ENCODE measurements at places on chromosomes 3 and 15. TPM values are rescaled to one million over a fixed set of nuclear protein-coding genes. Genes with fewer than 3 reads are reported as not detected.

DNA sequence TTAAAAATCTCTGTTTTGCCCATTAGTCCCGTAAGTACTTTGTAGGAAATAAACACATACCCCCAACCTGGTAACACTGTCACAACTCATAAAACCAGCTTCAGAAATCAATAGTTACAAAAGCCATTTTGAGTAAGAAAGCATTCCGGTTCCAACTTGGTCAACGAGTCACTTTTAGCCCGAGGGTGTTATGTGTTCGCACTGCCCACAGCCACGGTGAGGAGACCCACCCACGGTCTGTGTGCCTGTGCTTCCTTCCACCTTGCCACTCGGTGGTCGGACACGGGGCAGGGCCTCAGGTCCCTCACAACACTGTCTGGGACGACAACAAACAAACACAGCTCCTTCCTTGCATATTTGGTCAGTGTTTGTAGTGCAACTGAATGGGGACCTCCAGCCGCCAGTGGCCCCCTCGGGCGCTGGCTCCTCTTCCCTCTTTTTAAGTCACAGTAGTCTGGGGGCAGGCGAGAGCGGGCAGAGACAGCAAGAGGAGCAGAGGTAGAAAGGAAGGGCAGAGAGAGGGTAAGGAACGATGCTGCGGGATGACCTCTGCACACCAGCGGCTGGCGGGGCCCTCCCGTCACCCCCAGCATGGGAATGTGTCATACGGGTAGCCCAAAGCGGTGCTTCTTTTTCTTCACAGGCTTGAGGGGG is 5.2 kb upstream of the MUSTN1 start:
- DNase-seq, result no peak

DNA sequence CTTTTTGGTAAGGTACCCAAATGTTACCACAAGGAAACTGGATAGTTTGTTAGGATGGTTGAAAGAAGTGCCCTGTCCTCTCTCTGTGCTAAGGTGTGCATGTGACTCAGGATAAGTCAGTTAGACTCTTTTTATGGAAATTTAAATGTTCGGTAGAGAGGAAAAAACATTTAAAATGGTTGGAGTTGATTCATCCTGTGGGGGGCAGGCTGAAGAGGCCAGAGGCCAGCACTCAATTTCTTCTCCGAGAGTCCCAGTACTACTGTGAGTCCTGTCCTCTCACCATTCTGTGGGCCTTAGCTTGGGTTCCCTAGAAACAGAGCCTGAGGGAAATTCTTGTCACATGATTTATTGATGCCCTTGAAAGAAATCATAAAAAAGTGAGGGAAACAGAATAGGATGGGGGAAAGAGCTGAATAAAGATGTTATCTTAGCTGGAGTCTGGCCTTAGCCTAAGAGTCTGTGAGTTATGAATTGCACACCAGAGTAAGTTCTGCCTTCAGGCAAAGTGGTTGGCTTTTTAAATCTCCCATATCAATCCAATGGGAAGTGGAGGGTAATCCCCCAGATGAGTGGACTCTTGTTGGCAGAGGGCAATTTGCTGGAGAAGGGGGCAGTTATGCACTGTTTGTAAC is 106.5 kb upstream of the GALNT15 start:
- DNase-seq, result no peak

GRCh38 chr3:33145221-33145900 is 31.5 kb downstream of the CRTAP start:
- DNase-seq, result no peak

DNA sequence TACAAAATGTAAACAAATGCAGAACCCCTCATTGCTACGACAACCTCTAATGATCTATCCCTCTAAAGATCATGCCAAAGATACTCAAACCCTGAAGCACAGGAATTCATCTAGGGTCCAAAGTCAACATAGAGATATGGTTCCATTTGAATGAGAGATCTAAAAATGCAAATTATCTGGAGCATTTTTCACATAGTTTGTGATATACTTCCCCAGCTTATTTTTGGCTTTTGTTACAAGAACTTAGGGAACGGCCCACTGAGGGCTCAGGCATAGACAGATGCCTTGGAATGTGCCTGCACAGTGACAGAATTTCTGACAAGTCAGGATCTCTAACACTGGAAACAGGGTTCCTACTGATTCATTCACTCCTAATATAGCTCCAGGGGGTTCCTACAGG is 258.9 kb upstream of the THBS1 start:
- DNase-seq, result no peak

- DNase-seq, result peak; percentile 52
These were observed 129.2 kb upstream of the DPH6 start for GRCh38 chr15:35674873-35675781.

GRCh38 chr3:73734211-73735089 is 109.7 kb upstream of the PDZRN3 start:
- DNase-seq, result no peak

DNA sequence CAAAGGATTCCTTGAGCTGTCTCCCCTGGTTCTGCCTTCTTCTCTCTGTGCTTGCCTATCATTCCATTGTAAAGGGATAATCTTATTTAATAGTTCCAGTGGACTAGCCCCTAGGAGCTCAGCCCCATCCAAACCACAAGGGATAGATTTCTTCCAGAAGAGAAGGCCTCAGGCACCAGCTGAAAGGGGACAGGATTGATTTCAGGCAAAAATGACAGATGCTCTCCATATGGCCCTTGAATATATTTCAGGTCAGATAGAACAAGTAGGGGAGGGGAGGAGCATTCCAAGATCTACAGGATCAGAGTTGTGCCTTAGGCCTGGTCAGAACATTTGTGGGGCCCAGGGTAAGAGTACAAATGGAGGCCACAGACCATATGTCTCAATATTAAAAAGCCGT is 85.3 kb downstream of the RPLP1 start:
- DNase-seq, result no peak

- DNase-seq, result no peak
These were observed 17.7 kb downstream of the NTRK3 start for GRCh38 chr15:88238618-88239430.

- peak; percentile 25 for DNase-seq
These were observed 419.2 kb downstream of the OCA2 start for GRCh38 chr15:27679731-27680471.

Gene CHRM5
- 0.17 TPM for polyA plus RNA-seq

GRCh38 chr15:63043335-63044076 is 959 bp downstream of the TPM1 start:
- no peak for DNase-seq

Gene COMMD2
- polyA plus RNA-seq, result 27.8 TPM

Gene IQCH
- polyA plus RNA-seq, result 0.80 TPM

DNA sequence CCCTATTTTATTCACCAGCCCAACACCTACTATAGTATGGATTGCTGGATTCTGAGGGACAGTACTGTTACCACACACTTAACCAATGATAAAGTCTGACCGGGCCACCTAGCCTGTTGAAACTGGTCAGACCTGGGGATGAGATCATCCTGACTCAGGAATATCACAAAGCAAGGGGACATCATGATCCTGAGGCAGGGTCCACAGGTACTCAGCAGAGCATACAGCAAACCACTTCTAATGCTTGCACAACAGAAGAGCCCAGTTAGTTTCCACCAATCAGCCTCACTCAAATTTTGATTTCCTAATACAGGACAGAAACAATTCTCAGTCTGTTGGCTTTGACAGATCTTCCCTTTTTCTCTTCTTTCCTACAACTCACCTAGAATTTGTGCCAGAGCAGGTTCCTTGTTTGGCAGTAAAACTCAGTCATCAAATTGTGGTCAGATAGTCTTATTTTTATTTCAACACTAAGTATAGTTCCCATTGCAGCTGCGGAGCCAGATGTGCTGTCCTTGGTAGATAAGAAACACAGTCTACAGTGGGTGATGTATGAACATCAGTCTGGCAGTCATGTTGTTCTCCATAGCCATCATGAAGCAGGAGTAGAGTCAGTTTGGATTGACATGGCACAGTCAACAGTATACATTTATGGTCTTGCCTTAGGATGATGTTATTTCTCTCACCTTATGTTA is 90.1 kb upstream of the PRR23C start:
- no peak for DNase-seq

DNA sequence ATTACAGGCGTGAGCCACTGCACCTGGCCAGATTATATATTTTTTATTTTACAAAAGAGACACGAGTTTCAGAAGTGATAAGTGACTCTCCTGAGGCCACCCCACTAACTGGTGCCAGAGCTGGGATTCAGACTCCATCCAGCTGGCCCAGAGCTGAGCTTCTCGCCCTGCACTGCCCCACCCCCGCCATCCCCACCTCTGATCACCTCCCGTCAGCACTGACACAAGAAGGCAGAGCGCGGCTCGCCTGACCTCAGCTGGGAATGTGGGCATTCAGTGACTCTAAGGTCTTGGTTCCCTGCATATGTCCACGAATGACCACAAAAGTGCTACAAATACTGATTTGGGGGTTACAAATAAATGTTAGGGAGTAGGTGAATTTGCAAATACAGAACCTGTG is 56.1 kb upstream of the GALNT15 start:
- DNase-seq, result no peak

DNA sequence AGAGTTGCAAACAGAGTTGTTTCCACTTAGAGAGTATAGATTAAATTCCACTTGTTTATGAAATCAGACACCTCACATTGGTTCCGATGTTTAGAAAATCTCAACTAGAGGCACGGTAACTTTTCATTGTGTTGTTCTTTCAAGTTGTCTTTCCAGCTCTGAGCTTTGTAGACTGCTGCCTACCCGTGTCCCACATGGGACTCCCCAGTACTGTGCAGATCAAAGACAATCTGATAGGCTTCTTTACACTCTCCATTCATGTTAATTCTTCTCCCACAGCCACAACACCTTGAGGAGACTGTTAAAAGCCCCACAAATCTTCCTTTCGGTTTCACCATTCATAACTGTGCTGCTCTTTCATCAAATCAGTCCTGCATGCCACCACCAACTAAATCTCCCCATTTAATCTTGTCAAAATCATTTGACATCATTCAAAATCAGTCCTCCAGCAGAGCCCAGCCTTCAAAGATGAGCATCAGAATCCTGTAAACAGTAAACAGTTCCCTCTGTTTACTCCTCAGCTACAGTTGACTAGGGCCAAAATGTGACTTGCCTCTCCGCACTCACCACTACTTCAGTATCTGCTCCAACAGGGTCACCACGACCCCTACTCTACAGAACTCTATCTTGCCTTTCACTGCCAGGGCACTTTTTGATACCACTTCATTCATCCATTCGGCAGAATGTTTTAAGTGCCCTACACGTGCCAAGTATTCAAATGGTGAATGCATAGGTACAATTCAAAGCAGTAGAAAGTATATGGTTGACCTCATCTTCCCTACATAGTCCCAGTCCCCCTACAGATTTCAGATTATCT is 8.3 kb downstream of the ANXA2 start:
- DNase-seq, result no peak

DNA sequence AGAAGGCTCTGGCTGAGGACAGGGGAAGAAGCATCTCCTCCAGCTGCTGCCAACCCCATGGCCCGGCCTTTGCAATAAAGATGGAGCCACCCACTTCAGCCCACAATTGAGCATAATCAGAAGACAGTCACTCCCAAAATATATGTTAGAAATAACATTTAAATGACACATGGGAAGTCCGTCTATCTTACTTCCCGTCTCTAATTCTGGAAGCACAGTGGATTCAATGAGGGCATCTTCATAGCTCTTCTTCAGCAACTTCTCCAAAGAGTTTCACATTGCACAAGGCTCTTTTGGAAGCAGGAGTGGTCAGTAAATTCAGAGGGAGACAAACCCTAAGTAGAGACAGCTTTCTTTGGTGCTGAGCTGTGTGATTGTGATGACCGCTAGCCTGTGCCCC is 67.0 kb upstream of the SEC61A1 start:
- DNase-seq, result no peak

DNA sequence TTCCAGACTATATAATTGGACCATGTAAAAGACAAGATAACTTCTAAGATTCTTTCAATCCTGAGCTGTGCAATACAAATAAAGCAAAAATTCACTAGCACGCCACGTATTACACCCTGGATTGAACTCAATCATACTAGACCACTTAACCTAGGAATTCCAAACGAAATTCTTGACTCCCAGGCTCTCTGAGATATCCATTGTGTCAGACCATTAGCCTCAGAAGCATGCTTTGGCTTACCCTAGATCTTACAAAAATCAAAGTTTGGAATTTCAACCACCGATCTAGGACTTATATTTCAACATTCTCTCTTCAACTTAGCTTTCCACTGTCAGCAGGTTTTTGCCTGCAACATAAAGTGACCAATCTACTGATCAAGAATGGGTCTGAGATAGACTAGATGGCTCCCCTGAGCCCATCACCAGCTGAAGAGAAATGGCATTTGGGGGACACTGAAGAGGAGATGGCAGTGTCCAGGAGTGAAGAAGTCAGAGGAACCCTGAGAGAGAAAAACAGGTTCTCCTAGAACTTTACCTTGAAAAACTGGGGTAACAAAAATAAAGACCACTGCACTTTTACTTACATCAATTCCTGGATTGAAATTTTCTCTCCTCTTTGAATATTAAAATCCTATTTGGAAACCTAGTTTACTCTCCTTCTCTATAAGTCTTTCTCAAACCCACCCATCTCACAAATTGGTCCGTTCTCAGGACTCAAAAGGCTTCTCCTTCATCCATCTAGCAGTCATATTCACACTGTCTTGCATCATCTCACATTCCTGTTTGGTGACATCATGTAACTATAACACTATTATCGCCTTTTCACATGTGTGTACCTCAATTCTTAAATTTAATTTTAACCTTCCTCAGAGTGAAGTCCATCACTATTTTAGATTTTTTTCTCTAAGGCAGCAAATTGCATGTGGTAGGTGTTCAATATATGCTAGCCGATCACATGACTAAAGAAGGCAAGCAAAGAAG is 18.5 kb downstream of the CPNE4 start:
- no peak for DNase-seq

Gene ZNF385D
- 30.2 TPM for polyA plus RNA-seq

DNA sequence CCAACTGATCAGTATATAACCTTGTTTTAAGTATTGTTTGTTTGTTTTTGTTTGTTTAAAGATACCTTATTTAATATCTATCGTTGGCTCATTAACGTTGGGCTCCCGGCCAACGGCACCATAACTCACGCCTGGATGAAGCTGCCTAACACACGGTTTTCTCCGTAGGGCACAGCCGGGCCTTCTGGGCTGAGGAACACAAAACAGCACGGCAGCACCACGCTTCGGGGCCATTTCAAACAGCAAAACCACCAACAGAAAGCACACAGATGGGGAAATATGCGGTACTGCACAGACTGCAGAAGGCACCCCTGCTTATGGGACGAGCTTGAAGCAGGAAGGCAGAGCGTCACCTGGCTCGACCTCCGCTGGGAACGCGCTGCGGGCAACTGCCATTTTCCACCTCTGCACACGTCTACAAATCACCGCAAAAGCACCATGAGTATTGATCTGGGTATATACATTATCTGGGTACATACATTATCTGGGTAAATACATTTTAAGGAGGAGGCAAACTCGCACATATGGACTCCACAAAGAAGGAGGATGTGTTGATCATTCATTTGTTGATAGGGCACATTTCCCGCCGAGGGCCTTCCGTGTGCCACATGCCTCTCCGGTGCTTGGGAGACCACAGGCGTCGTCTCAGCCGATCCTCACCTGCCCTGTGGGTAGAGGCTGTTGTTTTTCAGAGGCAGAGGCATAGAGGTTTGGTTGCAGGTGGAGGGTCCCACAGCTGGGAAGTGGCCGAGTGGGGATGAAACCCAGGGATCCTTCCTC is 123.7 kb upstream of the ATP2B2 start:
- no peak for DNase-seq

Gene CNTN4
- polyA plus RNA-seq, result 8.4 TPM

- no peak for DNase-seq
These were observed 69.3 kb downstream of the CD47 start for GRCh38 chr3:108021533-108021932.

- DNase-seq, result no peak
These were observed 117.4 kb upstream of the ADAMTS9 start for GRCh38 chr3:64805248-64805647.

Data from muscle of arm (tissue), 14 donors.